CD4-positive, alpha-beta T cell (primary cell): ENCODE measurements at places on chromosomes 13 and 19.

DNA sequence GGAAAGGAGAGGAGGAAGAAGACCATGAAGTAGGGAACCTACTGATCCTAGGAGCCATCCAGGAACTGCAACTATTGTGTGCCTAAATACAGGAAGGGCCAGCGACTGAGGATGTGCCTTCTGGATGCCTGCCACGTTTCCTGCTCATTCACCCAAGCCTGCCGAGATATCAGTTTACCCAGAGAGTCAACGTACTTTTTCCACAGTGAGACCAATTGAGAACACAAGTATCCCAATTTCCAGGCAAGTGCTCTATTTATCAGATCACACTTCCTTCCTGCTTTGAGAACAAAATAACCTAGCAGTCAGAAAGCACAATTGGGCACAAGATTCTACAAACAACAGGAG is 122.4 kb downstream of the AKAP11 start:
- DNase-seq, result no peak

- DNase-seq, result no peak
Observed at GRCh38 chr19:709965-710571, 1.3 kb downstream of the PALM start.

GRCh38 chr13:72527333-72527732 is 200.1 kb downstream of the MZT1 start:
- DNase-seq, result no peak

DNA sequence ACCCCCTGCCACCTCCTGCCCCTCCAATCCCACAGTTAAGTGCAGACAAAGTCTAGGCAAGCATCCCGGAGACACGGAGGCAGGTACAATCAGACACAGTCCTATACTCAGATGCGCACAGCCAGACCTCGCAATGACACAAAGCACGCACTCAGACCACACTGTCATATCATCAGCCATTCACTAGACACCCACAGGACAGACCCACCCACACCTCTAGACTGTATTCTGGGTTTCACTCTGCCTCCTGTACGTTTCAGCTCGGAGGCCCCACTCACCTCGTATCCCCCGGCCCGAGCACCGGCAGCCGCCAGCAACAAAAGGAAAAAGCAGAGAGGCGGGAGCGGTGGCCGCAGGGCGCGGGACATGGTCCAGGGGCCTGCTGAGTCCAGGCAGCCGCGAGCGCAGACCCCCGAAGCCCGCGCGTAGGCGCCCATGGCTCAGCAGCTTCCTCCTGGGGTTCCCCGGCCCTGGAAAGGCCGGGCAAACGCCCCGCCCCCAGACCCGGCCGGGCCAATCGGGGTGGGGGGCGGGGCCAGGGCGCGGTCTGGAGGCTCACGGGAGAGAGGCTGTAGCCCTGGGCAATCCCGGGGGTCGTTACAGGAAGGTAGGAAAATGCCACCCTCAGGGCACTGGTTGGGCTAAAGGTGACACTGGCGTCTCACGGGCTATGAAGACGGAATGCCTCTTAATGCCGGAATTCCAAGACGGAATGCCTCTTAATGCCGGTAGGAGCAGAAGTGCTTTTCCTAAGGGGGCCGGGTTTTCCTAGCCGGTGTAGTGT is at the start of the genes MAN2B1 and WDR83:
Gene MAN2B1, minus strand, starts transcription at position 478 of the 784 bp plus-strand sequence. Its CDS starts 41 bp downstream, at position 437.
Gene WDR83, plus strand, starts transcription at position 543 of the 784 bp plus-strand sequence. CDS start 2,984 bp downstream, outside the sequence.
- peak; percentile 77 for DNase-seq

DNA sequence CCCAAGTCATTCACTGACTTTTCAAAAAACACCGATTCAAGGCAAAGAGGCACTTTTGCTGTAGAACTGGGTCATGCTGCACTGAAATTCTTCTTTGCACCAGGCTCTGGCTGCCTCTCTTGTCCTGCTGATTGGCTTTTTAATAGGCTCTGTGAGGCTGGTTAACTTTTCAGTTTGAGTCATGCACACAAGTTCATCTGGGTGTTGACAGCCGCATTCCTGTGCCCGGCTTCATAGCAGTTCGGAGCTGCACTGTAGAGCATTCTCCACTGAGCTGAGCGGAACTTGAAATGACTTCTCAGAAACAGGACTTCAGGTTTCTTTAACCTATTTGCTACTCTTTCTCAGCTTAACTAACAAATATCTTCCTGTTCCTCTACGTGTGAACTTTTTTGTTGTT is 978.3 kb downstream of the UQCRFS1 start:
- no peak for DNase-seq

DNA sequence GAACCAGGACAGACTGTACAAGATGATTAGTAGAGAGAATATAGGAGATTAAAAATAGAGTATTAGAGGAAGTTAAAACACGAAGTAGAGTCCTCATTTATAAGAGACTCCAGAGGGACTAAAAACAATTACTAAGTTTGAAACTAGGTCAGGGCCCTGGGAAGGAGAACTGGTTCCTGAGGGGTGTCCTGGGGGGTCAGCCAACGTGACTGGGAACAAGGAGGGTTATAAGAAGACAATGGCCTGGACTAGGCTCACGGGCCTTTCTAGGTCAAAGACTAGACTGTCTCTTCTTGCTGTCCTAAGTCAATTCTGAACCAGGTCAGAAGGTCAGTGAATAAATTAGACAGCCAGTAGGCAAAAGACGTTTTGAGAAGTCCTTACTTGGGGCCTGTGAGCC is 165.3 kb downstream of the IER2 start:
- no peak for DNase-seq

- DNase-seq, result no peak
Observed at GRCh38 chr19:48348045-48348444, 15.7 kb downstream of the TMEM143 start.
